Gastrocnemius medialis (tissue), 4 donors: ENCODE measurements at places on chromosomes 13 and 19. TPM values are rescaled to one million over a fixed set of nuclear protein-coding genes. Genes with fewer than 3 reads are reported as not detected.

Gene FCER2
- not detected for total RNA-seq

Gene ZNF83
- total RNA-seq = 4.2 TPM

Gene TMEM150B
- 3.3 TPM for total RNA-seq

Gene ZNF534
- total RNA-seq = 0.18 TPM

Gene CARS2
- total RNA-seq = 32.2 TPM

DNA sequence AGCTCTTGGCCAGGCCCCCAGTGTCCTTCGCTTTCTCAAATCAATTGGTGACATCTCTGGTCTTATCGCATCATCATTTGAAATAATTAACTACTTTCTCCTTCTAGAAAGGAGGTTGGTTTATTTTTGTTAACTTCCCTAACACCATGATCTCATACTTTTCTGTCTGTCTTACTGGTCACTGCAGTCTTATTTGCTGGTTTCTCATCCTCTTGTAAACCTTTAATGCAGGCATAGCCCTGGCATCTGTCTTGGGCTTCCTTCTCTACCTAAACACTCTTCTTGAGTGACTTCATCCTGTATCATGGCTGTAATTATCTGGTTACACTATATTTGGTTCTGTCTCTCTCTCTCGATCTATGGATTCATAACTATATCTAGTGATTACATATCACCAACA is 152.8 kb downstream of the CYSLTR2 start:
- no peaks in the 10 kb centered on the region for H3K4me1 ChIP-seq
- DNase-seq = no peak
- no peak overlapping the region for H3K4me3 ChIP-seq
- H3K36me3 ChIP-seq = no peaks in the 10 kb centered on the region

DNA sequence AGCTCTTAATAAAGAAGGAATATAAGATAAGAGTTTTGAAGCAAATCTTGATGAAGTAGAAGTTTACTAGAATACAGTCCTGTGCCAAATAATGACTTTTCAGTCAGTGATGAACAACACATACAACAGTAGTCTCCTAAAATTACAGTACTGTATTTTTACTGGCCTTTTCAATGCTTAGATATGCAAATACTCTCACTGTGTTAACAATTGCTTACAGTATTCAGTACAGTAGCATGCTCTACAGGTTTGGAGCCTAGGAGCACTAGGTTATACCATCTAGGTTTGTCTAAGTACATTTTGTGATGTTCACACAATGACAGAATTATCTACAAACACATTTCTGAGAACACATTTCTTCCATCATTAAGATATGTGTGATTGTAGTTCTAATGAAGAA is 316.7 kb upstream of the KLHL1 start:
- no peaks in the 10 kb centered on the region for H3K27me3 ChIP-seq
- no peak for DNase-seq
- no peak overlapping the region for H3K27ac ChIP-seq
- no peak overlapping the region for H3K4me3 ChIP-seq
- no peaks in the 10 kb centered on the region for H3K4me1 ChIP-seq

GRCh38 chr13:90910018-90910639 is 437.4 kb upstream of the MIR17HG start:
- no peak for DNase-seq
- H3K27ac ChIP-seq = no peak overlapping the region
- no peaks in the 10 kb centered on the region for H3K27me3 ChIP-seq
- no peak overlapping the region for H3K4me3 ChIP-seq

DNA sequence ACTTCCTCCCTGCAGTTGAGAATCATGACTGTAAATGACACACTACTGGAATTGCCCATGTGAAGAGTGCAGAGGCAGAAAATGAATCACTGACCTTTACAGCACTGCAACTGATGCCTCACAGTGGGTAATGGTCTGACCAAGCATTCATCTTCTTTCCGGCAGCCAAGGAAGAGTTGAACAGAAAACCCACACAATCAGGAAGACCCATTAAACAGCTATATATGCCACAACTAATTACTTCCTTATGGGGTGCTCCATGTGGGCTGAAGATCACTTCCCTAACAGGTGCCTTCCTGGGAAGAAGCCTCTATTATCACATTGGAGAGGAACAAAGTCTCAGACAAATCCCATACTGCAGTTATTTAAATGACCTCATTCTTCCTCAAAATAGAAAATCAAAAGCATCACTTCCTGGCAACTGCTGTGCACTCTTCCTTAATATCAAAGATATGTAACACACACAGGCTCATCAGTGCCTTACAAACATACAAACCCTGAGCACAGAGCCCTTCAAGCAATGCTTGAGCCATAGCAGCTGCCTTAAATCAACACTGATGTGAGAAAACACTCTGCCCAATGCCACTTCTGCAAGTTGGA is 45.8 kb downstream of the RUBCNL start:
- H3K27me3 ChIP-seq = no peaks in the 10 kb centered on the region
- no peaks in the 10 kb centered on the region for H3K4me1 ChIP-seq
- DNase-seq = no peak

GRCh38 chr13:28313579-28313978 is 175.2 kb downstream of the PAN3 start:
- no peak overlapping the region for H3K27ac ChIP-seq
- no peaks in the 10 kb centered on the region for H3K27me3 ChIP-seq
- H3K4me1 ChIP-seq = no peaks in the 10 kb centered on the region
- H3K4me3 ChIP-seq = no peak overlapping the region
